ENCODE measurements at places on chromosomes 2 and 18.

- no peak for DNase-seq
Measured at GRCh38 chr2:228763379-228763981, 507.6 kb downstream of the PID1 start.

GRCh38 chr2:128347701-128348539 lies 29.3 kb upstream of the HS6ST1 start:
- DNase-seq = no peak

GRCh38 chr18:57853864-57854263 lies 50.7 kb upstream of the ATP8B1 start:
- DNase-seq = no peak

GRCh38 chr2:205510345-205510744 lies 172.0 kb upstream of the NRP2 start:
- DNase-seq = no peak

- DNase-seq = peak; percentile 30
Measured at GRCh38 chr18:58201733-58202730, 158.0 kb downstream of the NEDD4L start.

DNA sequence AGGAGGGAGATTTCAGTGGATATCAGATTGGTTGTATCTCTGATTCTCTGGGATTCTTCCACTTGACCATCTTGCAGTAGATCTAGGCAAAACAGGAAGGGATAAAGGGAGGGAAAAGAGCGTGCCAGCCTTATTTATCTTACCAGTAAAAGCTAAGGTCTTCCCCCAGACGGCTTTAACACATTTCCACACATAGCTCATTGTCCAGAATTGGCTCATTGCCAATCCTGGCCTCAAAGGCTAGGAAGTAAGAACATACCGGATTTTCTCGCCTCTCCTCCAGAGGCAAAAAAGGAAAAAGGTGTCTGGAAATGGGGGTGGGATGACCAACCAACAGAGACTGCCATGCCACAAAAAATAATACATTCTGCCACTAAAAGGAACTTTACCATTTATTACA lies 411.6 kb upstream of the NRP2 start:
- no peak for DNase-seq

DNA sequence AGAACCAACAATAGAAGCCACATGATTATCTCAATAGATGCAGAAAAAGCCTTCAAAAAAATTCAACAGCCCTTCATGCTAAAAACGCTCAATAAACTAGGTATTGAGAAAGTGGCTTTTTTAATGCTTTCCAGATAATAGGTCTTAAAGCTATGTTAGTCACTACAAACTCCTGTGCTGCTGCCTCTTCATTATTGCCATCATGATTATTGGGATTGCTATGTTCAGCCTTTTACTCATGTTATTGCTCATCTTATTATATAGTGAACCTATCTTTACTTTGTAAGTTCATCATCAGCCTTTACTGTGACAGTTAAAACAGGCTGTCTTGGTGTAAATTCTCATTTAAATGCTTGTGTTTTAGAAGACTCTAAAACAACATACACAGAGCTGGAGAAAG lies 1557.2 kb upstream of the ZEB2 start:
- DNase-seq = no peak

- DNase-seq = no peak
Measured at GRCh38 chr2:205771031-205771430, 88.7 kb downstream of the NRP2 start.

All from suppressor macrophage treated with lipopolysaccharide for 1 hour (primary cell).